ENCODE measurements at places on chromosomes 13 and 19.
A peak's percentile ranks its signal among the peaks of the same experiment; 100 is the strongest.

GRCh38 chr13:99275093-99275469, 16.9 kb upstream of the GPR18 start:
- DNase-seq, result no peak

GRCh38 chr19:15293781-15294491, 38.4 kb downstream of the BRD4 start:
- no peak for DNase-seq

GRCh38 chr19:18437491-18438330, at the start of gene ISYNA1:
Gene ISYNA1, minus strand, starts transcription at chr19:18438133. Its CDS starts 154 bp downstream, at chr19:18437979.
- DNase-seq, result no peak

- DNase-seq, result no peak
Observed at GRCh38 chr13:75371203-75371602, 110.8 kb downstream of the TBC1D4 start.

GRCh38 chr19:5572556-5573286, 5.0 kb upstream of the TINCR start:
- DNase-seq, result no peak

GRCh38 chr13:28467034-28467433, 27.9 kb downstream of the FLT1 start:
- no peak for DNase-seq

GRCh38 chr13:113317031-113317430, 20.0 kb downstream of the LAMP1 start:
- DNase-seq, result no peak

GRCh38 chr19:34051255-34051654, 121.0 kb upstream of the LSM14A start:
- DNase-seq, result no peak

- DNase-seq, result no peak
Observed at GRCh38 chr19:50820086-50820485, 3.5 kb downstream of the KLK1 start.

DNA sequence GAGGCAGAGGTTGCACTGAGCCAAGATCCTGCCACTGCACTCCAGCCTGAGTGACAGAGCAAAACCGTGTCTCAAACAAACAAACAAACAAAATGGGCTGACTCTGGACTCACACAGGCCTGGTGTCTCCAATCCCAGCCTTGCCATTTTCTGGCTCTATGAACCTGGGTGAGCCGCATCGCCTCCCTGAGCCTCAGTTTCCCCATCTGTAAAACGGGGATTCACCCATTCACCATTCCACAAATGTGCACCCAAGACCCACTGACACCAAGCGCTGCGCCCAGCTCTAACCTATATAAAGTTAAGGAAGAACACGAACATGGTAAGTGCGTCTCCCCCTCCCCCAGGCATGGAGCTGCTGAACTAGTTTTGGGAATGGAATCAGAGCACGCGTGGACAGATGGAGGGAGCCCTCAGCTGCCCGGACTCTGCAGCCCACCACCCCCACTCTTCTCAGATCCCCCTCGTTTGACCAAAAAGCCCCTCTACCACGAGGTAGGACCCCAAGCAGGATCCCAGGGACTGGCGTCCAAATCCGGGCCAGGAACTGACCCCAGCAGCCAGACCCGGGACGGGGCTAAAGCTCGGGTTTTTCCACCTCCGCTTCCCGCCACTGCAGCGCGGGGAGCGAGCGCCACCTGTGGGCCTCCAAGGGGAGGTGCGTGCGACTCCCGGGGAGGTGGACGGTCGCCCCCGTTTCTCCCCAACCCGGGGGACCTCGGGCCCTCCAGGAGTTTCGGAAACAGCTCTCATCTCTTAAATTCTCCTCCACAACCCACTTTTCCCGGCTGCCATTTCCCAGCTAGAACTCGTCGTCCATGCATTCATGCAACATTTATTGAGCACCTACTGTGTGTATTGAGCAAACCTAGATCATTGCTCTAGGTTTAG, 33.0 kb upstream of the ADGRE5 start:
- peak; percentile 60 for DNase-seq

- DNase-seq, result no peak
Observed at GRCh38 chr19:4878491-4878968, 11.1 kb upstream of the PLIN3 start.

- no peak for DNase-seq
Observed at GRCh38 chr19:4889034-4889815, 13.5 kb downstream of the ARRDC5 start.

DNA sequence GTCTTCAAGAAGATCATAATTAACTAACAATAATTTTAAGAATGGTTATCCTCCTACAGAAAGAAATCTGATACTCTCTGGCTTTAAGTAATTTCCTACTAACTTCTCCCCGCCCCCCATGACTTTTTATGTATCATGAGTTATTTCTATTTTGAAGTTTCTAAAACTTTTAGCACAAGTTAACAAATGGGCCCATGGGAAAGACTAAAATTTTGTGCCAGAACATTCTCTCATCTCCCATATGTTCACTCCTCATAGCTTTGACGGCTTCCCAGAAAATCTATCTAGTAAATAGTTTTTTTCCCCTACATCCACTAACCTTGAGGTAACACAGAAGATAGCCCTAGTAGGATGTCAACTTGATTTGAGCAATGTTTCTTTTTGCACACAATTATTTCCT, 148.3 kb downstream of the POSTN start:
- no peak for DNase-seq

DNA sequence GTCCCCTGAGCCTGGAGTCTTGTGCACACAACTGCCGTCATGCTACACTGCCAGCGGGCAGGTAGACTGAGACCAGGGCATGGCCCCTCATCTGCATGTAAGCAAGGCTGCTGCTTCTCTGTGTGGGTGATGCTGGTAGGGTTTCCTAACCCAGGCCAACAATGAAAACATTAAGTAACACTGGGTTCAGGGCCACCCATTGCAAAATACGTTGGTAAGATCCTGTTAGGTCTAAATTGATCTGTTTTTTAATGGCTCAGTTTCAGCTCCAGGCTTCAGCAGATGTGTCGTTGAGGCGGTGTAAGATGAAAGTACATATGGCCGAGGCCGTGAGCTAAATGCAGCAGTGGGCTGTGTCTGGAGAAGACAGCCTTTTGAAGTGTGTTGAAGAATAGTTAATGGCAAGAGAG, 383.4 kb downstream of the IRS2 start:
- DNase-seq, result no peak

DNA sequence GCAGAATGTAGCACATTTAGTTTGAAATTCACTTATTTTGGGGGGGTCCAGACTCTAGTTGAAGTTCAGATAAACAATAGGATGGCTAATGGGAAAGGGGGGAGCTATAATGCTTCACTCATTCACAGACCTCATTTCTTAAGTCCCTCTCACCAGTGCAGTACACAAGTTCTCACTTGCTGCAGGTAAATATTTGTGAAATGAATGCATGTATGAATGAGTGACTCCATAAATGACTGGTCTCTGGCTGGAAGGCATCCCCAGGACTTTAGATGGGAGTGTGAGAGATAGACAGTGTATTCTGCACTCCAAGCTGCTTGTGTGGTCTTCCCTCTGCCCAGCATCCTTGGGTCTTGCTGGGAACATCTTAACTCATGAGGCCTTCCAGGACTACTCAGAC, 169.2 kb downstream of the ZIC5 start:
- no peak for DNase-seq

DNA sequence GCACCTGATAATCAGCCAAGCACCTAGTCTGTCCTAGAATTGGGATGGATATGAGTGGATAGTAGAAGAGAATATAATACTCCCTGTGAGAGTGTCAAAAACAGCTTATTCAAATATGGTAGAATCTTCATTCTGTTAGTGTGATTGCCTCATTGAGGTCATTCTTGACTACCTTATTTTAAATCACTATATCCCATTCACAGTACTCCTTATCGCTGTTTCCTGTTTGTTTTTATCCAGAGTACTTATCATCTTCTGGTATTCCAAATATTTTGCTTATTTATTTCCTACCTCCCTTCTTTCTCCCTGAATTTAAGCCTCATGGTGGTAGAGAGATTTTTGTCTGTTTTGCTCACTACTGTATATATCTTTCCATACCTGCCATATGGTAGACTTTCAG, 9.9 kb downstream of the NDFIP2 start:
- DNase-seq, result no peak

GRCh38 chr13:114132419-114133121, at the start of gene RASA3:
Gene RASA3, minus strand, starts transcription at chr13:114132623. Its CDS starts 134 bp downstream, at chr13:114132489.
- peak; percentile 43 for DNase-seq

DNA sequence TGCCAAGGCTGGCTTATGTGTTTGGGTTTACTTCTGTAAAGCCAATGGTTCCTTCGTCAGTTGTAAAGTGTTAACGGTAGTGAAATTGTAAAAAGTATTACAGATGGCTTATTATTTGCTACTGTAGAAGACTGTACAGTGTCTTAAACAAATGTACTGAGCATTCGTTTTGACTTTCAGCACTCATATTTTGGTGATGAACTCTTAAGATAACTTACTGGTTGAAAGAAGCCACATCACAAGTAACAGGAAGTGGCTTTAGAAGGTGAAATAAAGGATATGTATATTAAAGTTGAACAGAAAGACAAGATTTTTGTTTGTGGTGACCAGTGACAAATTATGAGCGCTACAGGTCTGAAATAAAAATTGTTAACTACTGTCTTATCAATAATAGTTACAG, 64.2 kb downstream of the URI1 start:
- no peak for DNase-seq

DNA sequence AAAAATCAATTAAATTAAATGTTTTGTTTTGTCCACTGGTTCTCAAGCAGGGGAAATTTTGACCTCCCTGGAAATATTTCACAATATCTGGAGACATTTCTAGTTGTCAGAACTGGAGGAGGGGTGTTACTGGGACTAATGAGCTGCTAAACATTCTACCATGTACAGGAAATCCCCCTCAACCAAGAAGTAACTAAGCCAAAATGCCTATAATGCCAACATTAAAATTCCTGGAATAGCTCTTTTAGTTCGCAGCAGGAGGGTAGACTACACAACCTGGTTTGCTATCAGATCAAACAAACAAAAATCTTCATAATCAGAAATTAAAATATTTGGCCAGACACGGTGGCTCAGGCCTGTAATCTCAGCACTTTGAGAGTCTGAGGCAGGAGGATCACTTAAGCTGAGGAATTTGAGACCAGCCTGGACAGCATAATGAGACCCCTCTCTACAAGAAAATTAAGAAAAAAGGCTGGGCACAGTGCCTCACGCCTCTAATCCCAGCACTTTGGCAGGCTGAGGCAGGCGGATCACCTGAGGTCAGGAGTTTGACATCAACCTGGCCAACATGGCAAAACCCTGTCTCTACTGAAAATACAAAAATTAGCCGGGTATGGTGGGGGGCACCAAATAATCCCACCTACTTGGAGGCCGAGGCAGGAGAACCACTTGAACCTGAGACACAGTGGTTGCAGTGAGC, 13.7 kb upstream of the SMARCA4 start:
- no peak for DNase-seq

- DNase-seq, result no peak
Observed at GRCh38 chr13:50224534-50224933, 209.3 kb downstream of the KCNRG start.

- DNase-seq, result no peak
Observed at GRCh38 chr19:46394402-46394797, 19.0 kb downstream of the CCDC8 start.

DNA sequence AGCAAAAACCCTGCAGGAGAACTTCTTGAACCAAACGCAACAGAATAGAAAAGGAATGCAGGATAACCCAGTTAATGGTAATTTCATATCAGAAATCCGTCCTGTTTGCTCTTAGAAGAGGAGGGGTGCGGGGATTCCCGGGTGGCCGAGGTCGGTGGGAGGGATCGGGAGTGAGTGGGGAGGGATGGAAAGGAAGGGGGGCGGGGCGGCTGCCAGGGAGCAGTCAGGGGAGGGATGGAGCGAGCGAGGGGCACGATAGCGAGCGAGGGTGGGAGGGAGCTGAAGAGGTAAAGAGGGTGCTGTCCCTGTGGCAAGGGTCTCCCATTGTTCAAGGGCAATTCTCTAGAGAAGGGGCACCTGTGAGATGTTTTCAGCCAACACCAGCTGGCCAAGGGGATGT, 26.5 kb downstream of the CD177 start:
- DNase-seq, result no peak

- DNase-seq, result no peak
Observed at GRCh38 chr19:28400953-28401671, 811.8 kb downstream of the UQCRFS1 start.

DNA sequence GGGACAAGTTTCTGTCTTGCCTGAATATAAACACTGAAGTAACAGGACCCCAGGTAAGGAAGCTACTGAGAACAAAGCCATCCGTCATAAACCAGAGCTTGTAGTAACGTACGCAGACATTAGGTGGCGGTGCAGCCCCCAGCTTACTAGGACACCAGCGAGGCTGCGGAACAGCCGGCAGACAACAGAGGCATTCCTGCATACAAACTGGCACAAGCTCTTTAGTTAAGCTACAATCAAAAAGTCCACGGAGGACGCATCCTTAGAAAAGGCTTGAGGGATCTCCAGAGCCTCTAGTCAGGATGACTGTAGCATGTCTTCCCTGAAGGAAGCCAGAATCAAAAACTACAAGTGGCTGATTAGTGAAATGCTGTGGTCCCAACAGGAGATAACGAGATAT, 26.2 kb downstream of the ZNF160 start:
- DNase-seq, result no peak

Data from activated T-cell treated with anti-CD3 and anti-CD28 coated beads for 1 hour (primary cell).